ENCODE measurements at places on chromosomes 13 and 19.

- no peak for DNase-seq
These were observed 21.6 kb upstream of the MATK start for GRCh38 chr19:3807574-3808354.

- no peak for DNase-seq
These were observed 59.2 kb downstream of the GJA3 start for GRCh38 chr13:20101467-20102316.

- no peak for DNase-seq
These were observed 71.3 kb downstream of the RAB20 start for GRCh38 chr13:110490009-110490770.

DNA sequence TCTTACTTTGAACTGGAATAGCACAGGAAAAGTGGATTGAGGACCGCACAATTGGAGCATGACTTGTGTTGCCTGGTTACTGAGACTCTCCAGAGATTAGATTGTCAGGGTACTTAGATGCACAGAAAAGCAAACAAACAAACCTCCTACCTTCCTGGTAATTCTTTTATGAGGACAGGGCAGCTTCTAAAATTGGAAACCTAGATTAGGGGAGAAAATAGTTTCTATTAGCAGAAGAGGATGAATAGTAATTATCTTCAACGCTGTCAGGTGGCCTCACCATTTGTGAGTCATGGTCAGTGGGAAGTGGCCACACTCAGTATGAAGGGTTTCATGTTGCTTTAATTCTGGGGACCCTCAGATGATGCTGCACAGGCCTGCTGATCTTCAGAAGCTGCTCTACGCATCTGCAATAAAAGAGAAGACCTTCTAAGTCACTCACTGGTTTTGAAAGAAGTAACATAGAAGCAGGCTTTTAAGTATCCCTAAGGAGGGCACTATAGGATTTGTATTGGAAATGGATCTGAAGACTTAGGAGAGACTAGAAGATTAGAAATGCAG, 106.8 kb downstream of the LACC1 start:
- no peak for DNase-seq
